ENCODE measurements at places on chromosomes 1 and 21.

- DNase-seq: no peak
Measured at GRCh38 chr1:211648336-211648735, 27.1 kb downstream of the NEK2 start.

DNA sequence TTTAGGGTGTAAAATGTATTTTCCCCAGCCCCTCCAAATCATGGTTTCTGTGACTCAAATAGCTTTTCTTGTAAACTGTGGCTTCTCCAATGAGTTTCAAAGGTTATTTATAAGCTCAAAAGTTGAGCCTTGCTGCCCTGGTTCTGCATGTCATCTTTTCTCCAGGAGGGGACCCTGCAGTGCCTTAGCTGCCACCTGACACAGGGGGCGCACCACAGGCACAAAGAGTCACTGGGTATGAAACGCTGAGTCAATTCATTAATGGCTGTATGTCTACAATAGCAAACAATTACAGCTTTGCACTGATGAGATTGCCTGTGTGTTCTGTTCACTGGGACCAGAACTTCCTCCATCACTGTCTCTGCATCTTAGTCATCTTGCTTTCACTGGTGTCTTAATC is 100.8 kb downstream of the PCP4 start:
- DNase-seq: no peak

DNA sequence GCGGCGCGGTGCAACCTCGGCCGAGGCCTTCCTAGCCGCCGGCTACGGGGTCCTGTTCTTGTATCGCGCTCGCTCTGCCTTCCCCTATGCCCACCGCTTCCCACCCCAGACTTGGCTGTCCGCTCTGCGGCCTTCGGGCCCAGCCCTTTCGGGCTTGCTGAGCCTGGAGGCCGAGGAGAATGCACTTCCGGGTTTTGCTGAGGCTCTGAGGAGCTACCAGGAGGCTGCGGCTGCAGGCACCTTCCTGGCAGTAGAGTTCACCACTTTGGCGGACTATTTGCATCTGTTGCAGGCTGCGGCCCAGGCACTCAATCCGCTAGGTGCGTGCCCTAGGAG is 379 bp downstream of the PPCS start:
- no peak for DNase-seq

- peak; percentile 89 for DNase-seq
Measured at GRCh38 chr1:45802343-45803298, 791 bp upstream of the MAST2 start.

- DNase-seq: no peak
Measured at GRCh38 chr1:71203241-71203640, 122.4 kb upstream of the ZRANB2 start.

- DNase-seq: no peak
Measured at GRCh38 chr1:25760871-25761270, 39.1 kb upstream of the SELENON start.

GRCh38 chr1:43563876-43564539 is 33.3 kb downstream of the PTPRF start:
- DNase-seq: no peak

DNA sequence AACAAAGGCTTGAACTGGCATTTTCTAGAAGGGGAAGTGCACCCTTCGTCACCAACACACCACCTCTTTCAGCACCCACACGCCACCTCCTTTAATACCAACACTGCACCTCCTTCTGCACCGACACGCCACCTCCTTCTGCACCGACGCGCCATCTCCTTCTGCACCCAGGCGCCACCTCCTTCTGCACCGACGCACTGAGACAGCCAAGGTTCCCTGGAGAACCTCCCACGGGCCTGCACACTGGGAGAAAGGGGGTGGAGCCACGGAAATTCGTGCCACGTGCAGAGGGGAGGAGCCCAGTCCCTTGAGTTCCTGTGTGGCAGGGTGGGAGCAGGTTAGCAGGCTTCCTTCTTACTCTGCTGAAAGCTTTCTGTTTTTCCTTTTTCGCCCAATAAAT is 327.9 kb upstream of the C1orf174 start:
- no peak for DNase-seq

- no peak for DNase-seq
Measured at GRCh38 chr1:112034277-112034676, 44.8 kb upstream of the KCND3 start.

- peak; percentile 68 for DNase-seq
Measured at GRCh38 chr1:161189036-161189435, 9.8 kb downstream of the ADAMTS4 start.

GRCh38 chr21:36433059-36433709 is 46.7 kb downstream of the CLDN14 start:
- DNase-seq: no peak

GRCh38 chr1:91885213-91885715 is 687 bp downstream of the TGFBR3 start:
- DNase-seq: no peak

DNA sequence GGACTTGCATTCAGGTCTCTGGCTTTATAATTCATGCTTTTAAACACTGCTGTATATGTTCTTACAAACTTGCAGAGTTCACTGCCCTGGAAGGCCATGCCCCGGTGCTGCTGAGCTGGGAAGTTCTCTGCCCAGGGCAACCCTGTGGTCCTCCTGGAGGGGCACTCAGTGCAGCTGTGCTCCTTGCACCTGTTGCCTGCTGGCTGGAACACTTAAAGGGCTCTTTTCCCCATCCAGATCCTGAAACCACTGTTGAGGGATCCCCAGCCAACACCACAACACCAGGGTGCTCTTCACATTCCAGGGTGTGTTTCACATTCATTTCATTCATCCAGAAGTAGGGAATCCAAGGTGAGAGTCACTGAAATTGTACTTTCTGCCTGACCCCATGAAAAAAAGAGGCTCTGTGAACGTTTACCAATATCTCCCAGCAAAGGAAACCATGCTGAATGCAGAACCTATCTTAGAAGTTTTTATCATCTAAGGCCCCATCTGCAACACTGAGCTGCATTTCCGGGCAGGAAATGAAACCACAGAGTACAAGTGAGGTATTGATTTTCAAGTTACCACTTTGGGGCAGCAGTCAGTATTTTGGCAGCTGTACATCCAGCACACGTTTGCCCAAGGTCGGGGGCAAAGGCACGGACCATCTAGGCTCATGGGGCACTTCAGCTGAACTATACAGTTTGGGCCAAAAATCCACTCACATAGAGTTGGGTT is 16.4 kb upstream of the KIAA0040 start:
- no peak for DNase-seq

GRCh38 chr1:242468784-242469183 is 55.7 kb downstream of the PLD5 start:
- DNase-seq: no peak

DNA sequence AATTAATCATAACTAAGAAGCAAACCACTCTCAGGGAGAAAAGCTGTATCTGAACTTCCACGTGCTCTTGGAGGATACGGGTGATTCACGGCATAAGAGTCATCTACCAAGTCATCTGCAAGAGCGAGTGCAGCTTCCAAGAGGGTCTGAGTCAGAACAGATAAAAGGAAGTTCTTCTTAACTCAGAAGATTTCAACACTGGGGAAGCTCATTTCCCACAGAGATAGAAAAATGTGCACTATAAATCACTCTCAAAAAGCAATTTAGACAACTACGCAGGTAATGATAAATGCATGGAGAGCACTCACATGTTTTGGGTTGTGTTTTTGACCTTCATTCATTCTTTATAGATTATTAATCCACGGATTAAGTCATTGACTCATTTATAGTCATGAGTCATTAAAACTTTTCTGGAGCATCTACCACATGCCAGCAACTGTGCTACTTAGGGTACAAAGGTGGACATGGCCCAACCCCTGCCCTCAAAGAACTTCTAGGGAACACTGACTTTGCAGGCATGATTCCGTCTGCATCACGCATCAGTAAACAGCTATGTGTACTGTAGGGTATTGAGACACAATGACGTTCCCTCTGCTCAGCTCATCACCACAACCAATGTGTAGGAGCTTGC is 20.8 kb downstream of the KCNJ15 start:
- peak; percentile 98 for DNase-seq

- no peak for DNase-seq
Measured at GRCh38 chr1:46772571-46772970, 26.3 kb upstream of the CYP4B1 start.

DNA sequence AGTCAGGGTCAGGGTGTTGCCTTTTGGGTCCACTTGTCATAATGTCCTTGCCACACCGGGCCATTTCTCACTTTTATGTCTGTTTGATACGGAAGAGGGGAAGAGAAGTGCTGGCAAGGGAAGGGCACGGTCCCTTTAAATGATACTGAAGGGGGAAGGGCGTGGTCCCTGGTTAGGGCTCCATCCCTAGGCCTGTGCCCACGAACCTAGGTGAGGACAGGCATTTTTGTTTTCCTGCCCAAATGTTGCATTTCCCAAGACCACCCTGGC is 25.2 kb downstream of the B3GALT5 start:
- no peak for DNase-seq

GRCh38 chr1:31400393-31400792 is 12.6 kb upstream of the SERINC2 start:
- no peak for DNase-seq

- DNase-seq: no peak
Measured at GRCh38 chr21:26753822-26754221, 91.4 kb downstream of the ADAMTS1 start.

GRCh38 chr1:185804206-185804605 is 70.0 kb downstream of the HMCN1 start:
- DNase-seq: no peak

GRCh38 chr1:176789571-176790090 is 326.7 kb downstream of the PAPPA2 start:
- DNase-seq: no peak

- DNase-seq: peak; percentile 11
Measured at GRCh38 chr1:219553934-219554502, 58.9 kb downstream of the ZC3H11B start.

DNA sequence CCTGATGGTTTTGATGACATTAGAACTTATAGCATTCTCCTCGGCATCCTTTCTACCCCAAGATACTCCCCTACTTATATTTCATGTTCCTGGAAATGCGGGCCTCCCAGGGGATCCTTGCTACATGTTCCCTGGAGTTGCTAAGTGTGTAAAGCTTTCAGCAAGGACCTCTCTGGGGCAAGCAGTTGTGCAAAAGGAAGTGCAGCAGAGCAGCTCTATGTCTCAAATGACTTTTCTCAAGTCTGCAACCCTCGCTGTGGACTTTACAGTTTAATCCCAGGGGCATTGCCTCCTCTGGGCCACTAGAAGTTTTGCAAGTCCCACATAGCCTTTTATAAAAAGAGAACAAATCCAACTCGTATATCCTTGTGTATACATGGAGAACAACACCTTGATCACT is 20.8 kb upstream of the MNDA start:
- DNase-seq: no peak

DNA sequence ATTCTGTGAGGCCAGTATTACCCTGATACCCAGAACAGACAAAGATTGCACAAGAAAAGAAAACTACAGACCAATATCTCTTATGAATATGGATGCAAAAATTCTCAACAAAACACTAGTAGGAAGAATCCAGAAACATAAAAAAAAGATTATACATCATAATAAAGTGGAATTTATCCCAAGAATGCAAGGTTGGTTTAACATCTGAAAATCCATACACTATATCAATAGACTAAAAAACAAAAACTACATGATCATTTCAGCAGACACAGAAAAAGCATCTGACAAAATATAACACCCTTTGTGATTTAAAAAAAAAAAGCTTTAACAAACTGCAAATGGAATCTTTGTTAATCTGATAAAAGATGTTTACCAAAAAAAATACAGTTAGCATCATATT is 12.2 kb upstream of the MPL start:
- DNase-seq: no peak

- no peak for DNase-seq
Measured at GRCh38 chr1:48227165-48228013, 4.9 kb downstream of the SLC5A9 start.

- peak; percentile 8 for DNase-seq
Measured at GRCh38 chr1:42801832-42802473, 15.0 kb upstream of the ERMAP start.

DNA sequence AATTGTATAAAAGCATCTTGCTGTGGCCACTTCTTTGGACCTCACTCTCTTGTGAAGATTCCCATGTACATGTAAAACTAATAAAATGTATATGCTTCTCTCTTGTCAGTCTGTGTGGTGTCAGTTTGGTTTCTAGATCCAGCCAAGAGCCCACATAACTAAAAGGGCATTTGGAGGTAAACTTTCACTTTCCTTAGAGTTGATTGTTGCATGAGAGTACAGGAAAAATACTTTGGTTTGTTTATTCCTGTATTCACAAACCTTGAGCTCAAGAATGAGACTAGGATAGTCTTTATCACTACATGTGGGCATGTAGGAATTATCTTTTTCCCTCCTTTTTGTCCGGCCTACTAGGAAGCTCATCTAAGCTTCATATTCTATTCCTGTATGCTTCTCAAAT is 50.9 kb downstream of the KCTD3 start:
- DNase-seq: no peak

- DNase-seq: no peak
Measured at GRCh38 chr1:149917571-149918144, at the start of gene SV2A. SV2A (minus strand) TSS chr1:149917844; CDS start chr1:149913840, 4,004 bp downstream.

DNA sequence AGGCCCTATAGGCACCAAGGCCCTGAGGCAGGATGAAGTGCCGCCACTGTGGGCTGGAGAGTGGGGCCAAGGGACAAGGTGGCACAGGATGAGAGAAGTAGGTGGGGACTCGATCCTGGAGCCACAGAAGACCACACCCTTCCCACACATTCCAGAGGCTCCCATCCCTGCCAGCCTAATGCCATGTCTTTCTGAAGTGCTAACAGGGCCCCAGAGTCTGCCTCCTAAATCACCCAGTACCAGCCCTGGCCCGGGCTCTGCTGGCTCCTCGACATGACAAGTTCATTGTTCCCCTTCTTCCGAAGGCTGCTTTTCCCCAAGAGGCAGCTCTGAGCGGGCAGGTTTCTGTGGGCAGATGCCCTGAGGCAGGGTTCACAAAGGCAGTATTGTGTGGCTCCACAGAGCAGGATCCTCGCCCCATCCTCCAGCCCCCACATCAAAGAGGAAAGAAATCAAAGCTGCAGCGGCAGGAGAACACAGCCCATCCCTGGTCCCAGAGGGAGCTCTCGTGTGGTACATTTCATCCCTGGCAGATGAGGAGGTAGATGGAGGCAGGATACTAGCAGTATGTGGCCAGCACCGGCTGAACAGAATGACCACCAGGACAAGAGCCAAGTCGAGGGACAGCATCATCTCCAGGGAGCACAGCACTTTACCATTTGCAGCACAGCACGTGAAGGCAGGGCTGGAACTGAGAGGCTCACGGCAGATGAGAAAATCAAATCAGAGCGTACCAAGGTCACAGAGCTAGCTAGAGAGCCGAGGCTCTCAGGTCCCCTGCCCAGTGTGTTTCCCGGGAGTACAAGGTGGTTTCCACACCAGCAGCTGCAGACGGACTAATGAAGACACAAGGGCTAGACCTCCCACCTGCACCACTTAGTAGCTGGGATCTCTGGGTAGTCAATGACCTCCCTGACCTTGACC is 64.8 kb downstream of the SYF2 start:
- DNase-seq: no peak

- DNase-seq: no peak
Measured at GRCh38 chr1:44281962-44282703, 68.9 kb downstream of the DMAP1 start.

DNA sequence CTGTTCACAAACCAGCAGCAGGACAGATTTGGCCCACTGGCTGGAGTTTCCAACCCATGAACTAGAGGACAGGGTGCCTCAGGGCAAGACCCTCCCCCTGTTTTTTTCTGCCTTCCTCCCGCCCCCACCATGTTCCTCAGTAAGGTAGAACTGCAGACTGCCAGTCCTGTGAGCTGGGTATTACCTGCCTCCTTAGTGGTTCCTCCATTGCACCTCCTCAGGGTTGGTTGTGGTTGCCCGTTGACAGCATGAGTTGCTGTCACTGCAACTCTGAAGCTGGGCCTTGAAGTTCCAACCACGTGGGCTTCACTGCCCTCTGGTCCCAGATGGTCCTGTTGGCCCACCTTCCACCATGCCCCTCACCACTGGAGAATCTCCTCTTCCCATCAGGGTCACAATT is 28.8 kb downstream of the TENT5C start:
- no peak for DNase-seq

All from AG09309 (cell line).